WTC11 (cell line): ENCODE measurements at places on chromosomes 11 and 22.

GRCh38 chr22:37018086-37018814 lies 997 bp downstream of the TST start:
- no peak for DNase-seq

- DNase-seq, result no peak
Observed at GRCh38 chr11:107702723-107703122, 9.1 kb downstream of the SLN start.

DNA sequence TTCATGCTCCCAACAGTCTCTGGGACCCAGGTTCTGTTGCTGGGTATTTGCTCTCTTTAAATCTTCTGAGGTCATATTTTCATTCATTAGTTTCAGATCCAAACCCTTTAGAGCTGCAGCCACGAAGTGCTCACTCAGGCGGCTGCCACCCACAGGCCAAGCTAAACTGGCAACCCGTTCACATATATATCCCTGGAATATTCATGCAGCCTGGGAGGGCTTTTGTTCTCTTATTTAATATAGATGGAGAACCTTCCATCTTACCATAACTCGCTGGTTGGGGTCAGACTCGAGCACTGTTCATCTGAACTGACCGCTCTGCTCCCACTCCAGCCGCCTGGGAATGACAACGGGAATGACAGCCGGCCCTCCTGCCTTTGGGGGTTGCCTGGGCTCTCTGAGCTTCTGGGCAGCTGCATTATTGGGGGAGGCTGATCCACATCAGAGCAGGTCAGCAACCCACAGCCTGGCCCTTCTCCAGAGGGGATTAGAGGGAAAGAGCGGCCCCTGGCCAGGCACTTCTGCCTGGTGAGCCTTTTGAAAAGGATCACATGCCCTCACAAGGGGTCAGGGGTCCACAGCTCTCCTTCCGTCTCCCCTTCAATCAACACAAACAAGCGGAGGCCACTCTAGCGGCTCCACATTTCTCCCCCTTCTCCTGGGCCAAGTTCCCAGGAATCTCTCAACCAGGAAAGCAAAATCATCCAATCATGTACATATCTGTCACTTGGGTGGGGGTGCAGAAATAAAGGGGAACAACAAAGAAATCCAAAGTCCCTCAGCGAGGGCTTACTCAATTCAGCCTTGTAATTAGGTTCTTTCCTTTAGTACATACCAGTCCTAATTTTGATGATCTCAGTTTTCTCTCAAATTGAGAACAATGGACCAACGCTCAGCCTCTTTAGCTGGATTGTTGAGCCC lies 11.8 kb downstream of the TMEM184B start:
- DNase-seq, result no peak

DNA sequence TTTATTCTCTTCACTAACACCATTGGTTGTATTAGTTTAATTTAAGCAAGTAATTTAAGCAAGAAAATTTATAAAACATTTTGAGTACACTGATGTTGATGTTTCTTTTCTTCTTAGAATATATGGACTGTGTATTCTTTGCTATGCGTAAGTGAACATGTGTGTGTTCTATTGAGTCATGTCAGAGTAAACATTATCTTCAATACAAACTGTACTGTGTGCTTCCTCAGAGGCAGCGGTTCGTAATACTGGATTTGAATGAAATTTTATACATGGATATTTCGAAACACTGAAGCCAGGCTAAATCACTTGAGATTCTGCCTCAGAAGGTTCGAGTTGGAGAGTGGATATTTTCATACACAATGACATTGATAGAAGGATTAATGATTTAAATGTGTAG lies 452.6 kb downstream of the LUZP2 start:
- no peak for DNase-seq

- no peak for DNase-seq
Observed at GRCh38 chr11:86414032-86414431, 39.3 kb downstream of the CCDC81 start.
